ENCODE measurements at places on chromosomes 4 and X. TPM values are rescaled to one million over a fixed set of nuclear protein-coding genes. Genes with fewer than 3 reads are reported as not detected.

DNA sequence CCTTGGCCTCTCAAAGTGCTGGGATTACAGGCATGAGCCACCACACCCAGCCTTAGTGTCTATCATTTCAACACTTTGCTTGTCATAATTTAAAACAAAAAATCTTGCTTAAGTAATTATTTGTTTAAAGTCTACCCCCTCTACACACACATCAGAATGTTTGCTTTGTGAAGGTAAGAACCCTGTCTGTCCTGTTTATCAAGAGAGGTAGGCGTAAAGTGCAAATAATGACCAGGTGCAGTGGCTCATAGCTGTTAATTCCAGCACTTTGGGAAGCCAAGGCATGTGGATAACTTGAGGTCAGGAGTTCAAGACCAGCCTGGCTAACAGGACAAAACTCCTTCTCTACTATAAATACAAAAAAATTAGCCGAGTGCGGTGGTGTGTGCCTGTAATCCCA, 326.7 kb upstream of the CLNK start:
- DNase-seq: no peak

DNA sequence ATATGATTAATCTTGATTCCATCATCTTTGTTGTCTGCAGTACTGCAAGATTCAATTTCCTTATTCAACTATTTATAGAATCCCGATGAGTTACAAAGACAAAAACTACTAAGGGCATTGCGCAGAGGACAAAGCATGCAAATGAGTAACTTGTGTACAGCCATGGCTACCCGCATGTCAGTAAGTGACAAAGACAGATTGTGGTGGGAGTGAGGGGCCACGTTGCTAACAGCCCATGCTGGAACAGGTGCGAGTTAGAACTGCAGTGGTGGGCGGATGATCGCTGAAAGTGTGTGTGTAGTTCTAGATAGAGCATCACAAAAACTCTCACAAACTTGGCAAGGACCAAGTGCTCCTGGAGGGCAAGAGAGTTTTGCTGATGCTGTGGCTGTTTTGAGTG, 49.5 kb downstream of the ACOX3 start:
- DNase-seq: no peak

DNA sequence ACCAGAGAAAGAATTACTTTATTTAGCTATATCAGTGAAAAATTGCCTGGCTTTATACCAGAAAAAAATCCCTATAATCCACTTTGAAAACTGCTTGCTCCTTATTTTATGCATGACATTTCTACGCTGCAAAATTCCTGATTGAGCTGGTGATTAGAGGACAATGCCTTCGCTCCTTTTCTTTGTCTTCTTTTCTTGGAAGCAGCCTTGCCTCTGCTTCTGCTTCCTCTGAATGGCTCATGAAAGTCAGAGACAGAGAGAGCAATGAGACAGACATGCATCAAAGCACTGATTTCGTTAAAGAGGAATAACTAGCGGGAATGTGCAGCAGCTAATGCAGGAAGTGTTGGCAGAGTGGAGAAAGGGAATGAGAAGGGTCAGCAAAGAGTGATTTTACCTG, 294.3 kb upstream of the IGFBP7 start:
- DNase-seq: no peak

DNA sequence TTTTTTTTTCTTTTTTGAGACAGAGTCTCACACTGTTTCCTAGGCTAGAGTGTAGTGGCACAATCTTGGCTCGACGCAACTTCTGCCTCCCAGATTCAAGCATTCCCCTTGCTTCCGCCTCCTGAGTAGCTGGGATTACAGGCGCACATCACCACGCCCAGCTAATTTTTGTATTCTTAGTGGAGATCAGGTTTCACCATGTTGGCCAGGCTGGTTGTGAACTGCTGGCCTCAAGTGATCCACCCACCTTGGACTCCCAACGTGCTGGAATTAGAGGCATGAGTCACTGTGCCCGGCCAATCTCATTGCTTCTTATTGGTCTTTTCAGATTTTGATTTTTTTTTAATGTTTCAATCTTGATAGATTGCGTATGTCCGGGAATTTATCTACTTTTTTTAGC, 124.4 kb downstream of the NBDY start:
- DNase-seq: no peak

DNA sequence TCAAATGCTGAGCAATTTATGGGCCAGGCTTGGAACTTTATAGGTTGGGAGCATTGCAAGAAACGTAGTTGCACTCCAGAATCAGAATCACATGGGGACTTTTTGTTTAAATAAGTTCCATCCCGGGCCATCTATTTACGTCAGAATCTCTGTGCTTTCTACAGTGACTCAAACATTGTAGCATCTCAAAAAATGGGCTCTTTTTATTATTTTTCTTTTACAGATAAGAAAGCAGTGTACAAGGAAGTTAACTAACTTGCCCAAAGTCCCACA, 10.2 kb downstream of the CC2D2A start:
- peak; percentile 91 for DNase-seq

DNA sequence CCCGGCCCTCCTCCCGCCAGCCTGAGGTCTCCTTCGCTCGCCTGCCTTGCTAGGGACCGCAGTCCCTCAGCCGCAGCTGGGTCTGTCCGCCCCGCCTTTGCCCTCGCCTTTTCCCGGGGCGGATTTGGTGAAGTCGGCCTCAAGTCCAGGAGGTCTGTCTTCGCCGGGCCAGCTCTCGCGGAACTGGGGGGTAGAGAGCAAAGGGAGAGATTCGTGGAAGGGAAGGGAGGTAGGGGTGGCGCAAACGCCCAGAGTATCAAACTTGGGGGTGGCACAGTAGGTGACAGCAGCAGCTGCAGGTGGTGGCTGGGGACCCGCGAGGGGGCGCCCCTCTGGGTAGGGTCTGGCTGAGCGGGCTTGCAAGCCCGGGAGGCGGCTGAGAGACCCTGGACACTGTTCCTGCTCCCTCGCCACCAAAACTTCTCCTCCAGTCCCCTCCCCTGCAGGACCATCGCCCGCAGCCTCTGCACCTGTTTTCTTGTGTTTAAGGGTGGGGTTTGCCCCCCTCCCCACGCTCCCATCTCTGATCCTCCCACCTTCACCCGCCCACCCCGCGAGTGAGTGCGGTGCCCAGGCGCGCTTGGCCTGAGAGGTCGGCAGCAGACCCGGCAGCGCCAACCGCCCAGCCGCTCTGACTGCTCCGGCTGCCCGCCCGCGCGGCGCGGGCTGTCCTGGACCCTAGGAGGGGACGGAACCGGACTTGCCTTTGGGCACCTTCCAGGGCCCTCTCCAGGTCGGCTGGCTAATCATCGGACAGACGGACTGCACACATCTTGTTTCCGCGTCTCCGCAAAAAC, at the start of gene NPY2R:
TSS of gene NPY2R (plus strand) at position 379 of the 797 bp plus-strand sequence. CDS start 5,304 bp downstream, outside the sequence.
- no peak for DNase-seq

DNA sequence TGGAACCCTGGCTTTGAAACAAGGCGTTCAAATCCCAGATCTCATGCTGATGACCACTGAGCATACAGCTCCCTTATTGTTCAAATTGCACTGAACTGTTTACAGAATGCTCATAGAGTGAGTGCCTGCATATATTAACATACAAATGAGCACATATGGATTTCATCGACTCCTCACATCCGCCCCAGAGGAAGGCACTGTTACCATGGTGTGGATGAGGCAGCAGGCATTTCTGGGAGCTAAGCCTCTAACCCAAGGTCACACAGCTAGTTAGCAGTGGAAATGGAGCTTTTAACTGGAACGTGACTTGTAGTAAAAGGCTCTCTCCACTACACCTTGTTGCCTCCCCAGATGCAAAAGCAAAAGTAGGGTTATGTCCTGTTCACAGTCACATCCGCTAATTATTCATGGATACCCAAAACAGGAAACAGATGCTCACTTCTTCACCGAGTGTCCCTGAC, 289.7 kb downstream of the STK32B start:
- DNase-seq: no peak

- DNase-seq: no peak
Measured at GRCh38 chr4:73761856-73762255, 21.5 kb downstream of the CXCL8 start.

GRCh38 chr4:77286906-77287305, 129.9 kb downstream of the CCNG2 start:
- no peak for DNase-seq

DNA sequence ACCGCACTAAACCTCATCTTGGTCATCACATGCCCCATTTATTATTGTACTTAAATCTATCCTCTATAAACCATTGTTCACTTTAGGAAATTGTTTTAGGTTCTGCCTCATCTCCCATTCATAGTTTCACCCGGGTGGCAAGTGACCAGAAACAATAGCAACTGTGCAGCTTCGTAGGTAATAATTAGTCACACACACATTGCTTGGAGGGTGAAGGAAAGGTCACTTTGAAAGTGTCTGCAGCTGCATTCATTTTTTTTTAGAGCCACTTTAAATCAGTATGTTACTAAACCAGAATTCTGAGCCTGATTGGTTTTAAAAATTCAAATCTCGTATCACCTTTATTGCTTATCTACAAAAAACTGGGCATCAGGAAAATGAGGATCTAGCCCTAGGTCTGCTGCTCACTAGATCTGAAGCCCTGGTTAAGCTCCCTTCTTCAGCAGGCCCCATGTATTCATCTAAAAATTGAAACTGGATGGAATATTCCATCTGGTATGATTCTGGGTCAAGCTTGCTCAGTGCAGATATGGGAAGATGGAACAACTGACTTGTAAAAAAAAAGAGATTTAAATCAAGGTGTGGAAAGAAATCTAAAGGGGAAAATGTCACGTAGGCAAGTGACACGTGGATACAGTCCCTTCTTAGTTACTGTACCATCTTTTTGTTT, 62.4 kb downstream of the LIMCH1 start:
- no peak for DNase-seq

DNA sequence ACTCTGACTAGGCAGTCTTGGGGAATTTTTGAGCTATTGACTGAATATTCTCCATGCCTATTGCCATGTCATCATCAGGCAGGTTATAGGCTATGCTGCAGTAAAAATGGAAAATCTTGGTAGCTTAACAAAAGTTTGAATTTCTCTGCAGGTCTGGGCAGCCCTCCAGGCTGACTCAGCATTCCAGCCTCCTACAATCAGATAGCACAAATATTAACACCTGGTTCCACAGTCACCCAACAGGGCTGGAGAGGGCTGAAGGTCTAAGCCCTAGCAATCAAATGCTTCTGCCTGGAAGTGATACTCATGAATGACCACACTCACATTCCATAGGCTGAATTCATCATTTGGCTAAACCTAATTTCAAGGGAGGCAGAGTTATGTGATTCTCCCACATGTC, 9.6 kb upstream of the PPP3CA start:
- peak; percentile 86 for DNase-seq

GRCh38 chrX:118975831-118976598, 1.6 kb downstream of the LONRF3 start:
- DNase-seq: peak; percentile 44

GRCh38 chr4:17704020-17704650, 77.3 kb downstream of the FAM184B start:
- DNase-seq: no peak

DNA sequence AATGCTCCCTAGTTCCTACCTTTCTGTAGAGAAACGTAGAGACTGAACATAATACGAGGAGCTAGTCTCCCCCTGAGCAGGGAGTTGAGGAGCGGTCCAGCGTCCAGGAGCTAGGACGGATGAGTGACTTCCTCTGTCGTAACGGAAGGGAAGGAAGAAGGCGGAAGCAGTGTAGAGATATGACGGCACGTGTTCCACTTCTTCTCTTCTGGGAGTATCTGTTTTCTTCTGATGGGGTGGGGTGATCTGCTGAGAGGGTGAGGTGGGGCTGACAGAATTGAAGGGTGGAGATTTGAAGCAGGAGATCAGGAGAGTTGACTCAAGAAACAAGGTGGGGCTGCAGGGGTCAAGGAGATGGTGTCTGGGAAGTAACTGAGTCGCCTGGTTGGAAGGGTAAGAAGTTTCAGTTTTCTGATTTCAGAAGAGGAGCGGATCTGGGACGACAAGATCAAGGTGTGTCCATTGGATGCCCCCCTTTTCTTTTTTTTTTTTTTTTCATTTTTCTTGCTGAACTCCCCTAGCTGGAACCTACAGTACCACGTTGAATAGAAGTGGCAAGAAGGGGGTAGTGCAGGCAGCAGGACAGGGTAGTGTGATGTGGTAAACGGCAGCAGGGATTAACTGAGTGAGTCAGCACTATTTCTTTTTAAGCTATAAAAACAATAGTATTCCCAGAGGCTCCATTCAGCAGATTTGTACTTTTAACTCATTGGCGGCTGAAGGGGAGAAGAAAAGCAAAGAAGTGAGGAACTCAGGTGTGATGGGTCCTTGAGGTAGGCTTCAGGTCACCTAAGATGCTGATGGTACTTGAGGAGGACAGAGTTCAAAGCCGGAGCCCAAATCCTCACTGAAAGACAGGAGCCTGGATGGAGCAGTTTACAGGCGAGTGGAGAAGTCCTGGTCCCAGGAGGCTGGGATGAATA, 50.8 kb upstream of the SETD7 start:
- peak; percentile 67 for DNase-seq

DSPP gene
- total RNA-seq: not detected

APELA gene
- not detected for total RNA-seq

CCDC160 gene
- total RNA-seq: not detected

CABS1 gene
- total RNA-seq: not detected

CWH43 gene
- total RNA-seq: not detected

CORIN gene
- total RNA-seq: 3.2 TPM

Measured in fibroblast of villous mesenchyme (primary cell).